ENCODE measurements at places on chromosomes 7 and 10. TPM values are rescaled to one million over a fixed set of nuclear protein-coding genes. Genes with fewer than 3 reads are reported as not detected.
A peak's percentile ranks its signal among the peaks of the same experiment; 100 is the strongest.

DNA sequence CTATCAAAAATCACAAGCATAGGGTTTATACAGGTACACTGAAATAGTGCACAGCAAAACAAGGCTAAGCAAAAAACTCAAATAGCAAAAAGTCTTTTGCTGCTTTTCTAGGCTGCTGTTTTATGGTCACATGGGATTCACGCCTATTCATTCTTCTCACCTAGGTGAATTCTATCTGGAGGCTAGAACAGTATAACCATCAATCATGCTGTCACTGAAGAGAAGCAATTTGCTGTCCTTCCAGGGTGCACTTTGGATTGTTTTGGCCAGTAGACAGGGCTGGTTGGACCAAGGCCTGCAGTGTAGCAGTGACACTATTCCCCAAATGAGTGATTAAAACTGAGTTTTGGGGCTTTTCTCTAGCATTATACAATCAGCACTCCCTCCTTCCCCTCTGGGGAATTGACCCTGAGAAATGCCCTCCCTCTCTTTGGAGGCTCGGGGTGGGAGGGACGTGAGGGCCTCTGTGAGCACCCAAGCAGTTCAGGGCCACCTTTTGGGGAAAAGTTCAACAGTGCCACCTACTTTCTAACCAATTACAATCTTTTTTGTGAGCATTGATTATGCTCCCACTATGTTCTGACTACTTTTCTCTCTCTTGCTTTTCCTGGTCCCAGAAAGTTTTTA, 16.2 kb upstream of the SND1 start:
- H3K27ac ChIP-seq = no peak overlapping the region
- H3K4me3 ChIP-seq = no peak overlapping the region
- H3K27me3 ChIP-seq = no peaks in the 10 kb centered on the region
- no peaks in the 10 kb centered on the region for H3K36me3 ChIP-seq
- no peak for DNase-seq

GRCh38 chr10:4303045-4303444, 518.0 kb upstream of the KLF6 start:
- DNase-seq = no peak
- no peaks in the 10 kb centered on the region for H3K36me3 ChIP-seq
- no peak overlapping the region for H3K4me3 ChIP-seq
- H3K4me1 ChIP-seq = no peaks in the 10 kb centered on the region

DNA sequence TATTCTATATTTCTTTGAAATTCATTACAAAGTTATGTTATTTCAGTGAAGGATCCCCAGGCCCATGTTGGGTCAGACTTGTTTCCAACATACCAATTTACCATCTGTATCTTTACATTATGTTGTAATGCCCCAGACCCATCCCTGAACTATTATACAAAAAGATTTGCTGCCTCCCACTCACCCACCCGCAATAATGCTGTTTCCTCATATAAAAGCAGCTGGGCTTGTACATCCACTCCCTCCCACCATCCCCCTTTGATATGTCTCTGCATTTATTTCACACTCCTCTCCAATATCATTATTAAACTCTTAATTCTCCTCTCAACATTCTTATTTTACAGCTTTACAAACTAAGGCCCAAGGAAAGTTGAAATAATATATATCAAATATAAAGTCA, 153.7 kb downstream of the DOCK4 start:
- no peak for DNase-seq
- no peaks in the 10 kb centered on the region for H3K27me3 ChIP-seq

DNA sequence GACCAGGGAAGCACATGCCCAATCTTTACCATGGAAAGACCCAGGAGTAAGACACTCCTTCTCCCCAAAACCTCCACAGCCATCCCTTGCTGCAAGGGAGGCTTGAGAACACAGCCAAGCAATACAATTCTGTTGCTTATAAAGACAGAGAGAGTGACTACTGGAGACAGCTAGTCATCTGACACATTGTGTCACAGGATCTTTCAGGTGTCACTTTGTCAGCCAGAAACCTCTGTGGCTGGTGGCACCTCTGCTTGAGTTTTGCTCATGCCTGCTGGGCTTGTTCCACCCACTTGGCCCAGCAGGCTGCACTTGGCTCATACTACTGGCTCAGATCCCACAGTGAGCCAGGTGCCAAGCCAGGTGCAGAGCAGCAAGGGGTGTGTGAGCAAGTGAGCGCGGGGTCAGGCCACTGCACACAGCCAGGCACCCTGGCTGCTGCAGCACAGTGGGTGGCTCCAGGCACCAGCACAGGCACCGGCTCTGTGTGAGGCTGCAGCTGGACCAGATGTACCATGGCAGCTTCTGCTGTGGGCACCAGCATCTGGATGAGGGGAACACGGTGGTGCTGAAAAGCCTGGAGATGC, 12.4 kb upstream of the PRLHR start:
- H3K4me3 ChIP-seq = no peak overlapping the region
- no peak overlapping the region for H3K27ac ChIP-seq
- no peaks in the 10 kb centered on the region for H3K27me3 ChIP-seq
- no peaks in the 10 kb centered on the region for H3K36me3 ChIP-seq
- no peak for DNase-seq

GRCh38 chr7:74180866-74181265, 6.7 kb downstream of the EIF4H start:
- H3K36me3 ChIP-seq = no peaks in the 10 kb centered on the region
- no peaks in the 10 kb centered on the region for H3K27me3 ChIP-seq
- H3K4me3 ChIP-seq = no peak overlapping the region
- DNase-seq = no peak
- H3K27ac ChIP-seq = no peak overlapping the region
- peaks cover 11% of the 10 kb centered on the region for H3K4me1 ChIP-seq

DNA sequence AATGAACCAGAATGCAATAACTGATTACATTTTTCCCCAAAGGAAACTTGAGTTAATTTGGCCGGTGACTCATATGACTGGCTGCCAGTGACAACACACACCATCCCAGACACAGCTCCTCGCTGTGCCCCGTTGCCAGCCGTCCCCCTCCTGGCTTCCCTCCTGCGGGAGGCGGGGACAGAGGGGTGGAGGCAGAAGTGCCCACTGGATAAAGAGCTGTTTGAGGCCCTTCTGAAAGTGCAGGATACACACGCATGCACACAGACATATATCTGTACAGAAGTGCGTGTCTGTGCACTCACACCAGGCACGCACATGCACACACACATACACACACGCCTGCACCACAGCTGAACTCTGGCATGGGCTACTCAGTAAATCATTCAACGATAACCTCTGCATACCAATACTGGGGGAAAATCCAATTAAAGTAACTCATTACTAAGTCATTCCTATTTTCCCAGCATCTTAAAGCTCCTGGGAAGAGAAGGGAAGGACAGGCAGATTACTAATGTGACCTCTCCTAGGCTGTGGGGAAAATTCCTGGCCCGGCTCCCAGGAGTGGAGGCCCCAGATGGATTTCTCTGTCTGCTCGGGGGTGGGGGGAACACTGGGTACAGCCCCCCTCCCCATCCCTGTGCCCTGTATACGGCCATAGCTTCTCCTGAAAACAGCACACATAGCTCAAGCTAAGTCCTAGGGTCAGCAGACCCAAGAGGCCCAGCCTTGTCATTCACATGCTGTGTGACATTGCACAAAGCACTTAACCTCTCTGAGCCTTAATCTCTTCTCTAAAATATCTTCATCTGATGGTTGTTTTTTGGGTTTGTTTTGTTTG, 52.3 kb upstream of the MYL10 start:
- no peaks in the 10 kb centered on the region for H3K4me1 ChIP-seq
- H3K36me3 ChIP-seq = no peaks in the 10 kb centered on the region
- DNase-seq = peak; percentile 39
- no peak overlapping the region for H3K4me3 ChIP-seq
- H3K27ac ChIP-seq = no peak overlapping the region
- H3K27me3 ChIP-seq = no peaks in the 10 kb centered on the region

DNA sequence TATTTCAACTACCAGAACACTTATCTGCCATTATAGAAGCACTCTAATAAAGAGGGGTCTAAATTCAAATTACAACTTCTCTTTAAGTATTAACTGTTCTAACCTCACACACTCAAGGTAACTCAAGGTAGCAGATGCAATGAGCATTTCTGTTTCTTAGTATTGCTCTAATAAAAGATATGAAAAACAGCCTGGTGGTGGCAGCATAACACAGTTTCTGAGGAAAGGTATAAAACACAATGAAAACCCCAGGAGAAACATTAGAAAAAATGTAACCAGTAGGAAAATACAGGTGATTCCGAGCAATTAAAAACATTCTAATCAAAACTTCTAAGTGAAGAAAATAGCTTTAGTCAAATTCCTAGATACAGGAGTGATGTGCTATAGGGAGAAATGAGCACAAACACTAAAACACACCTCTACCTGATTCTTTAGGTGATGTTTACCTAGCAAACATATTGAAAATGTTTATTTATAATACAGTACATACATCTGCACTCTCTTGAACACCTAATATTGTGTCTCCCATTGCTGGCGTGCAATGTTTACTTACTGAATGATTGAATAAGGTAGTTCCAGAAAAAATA, 3.5 kb downstream of the MKRN1 start:
- DNase-seq = peak; percentile 40
- no peaks in the 10 kb centered on the region for H3K4me1 ChIP-seq
- no peak overlapping the region for H3K4me3 ChIP-seq
- no peaks in the 10 kb centered on the region for H3K27me3 ChIP-seq

DNA sequence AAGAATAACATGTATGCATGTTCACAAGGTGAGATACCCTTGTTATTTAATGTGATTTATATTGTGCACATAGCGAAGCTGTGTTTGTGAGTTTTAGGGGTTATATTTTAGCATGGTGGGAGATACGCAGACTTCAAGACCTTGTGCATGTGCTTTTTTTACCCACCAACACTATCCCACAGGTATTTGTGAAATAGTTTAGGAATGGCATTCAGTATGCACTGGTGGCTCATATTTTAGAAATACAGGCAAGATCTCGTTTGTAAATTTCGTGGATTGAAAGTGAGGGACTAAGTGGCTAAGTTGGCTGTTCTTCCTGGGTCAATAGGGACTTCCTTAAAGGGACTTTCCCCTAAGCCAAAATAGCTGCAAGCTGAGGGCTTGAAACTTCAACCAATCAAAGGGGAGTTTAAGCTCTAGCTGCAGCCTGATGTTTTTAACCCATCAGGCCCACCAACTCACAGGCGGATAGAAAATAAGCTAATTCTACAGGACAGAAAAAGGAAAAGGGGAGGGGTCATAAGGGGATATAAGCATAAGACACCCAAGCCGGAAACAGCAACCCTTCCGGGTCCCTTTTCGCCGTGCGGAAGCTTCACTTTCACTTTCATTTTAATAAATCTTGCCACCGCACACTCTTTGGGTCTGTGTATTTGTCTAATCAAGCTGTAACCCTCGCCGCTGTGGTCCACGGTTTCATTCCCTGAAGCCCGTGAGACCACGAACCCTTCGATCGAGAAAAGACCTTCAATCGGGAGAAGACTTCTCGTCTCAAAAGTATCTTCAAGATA, 291.0 kb downstream of the GPR158 start:
- H3K27me3 ChIP-seq = no peaks in the 10 kb centered on the region
- no peak overlapping the region for H3K4me3 ChIP-seq
- no peak for DNase-seq
- no peaks in the 10 kb centered on the region for H3K4me1 ChIP-seq
- H3K36me3 ChIP-seq = no peaks in the 10 kb centered on the region

DNA sequence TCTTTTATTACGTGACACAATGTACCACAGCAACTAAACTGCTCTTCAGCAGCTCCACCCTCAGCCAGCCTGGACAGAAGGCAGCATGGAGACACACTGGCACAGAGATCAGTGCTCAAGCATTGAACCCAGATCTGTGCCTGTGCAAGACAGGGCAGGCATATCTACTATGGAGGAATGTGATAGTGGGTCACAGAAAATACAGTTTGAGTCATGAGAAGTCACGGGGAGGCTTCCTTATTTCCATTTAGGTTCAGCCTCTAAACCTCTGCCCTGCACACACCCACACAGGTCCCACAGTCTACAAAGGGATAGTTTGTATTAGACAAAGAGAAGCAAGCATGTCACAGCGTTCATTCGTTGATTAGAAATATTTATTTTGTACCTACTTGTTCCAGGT, 187.4 kb upstream of the AGR3 start:
- H3K27me3 ChIP-seq = no peaks in the 10 kb centered on the region
- H3K27ac ChIP-seq = no peak overlapping the region
- no peak overlapping the region for H3K4me3 ChIP-seq
- no peaks in the 10 kb centered on the region for H3K4me1 ChIP-seq

DNA sequence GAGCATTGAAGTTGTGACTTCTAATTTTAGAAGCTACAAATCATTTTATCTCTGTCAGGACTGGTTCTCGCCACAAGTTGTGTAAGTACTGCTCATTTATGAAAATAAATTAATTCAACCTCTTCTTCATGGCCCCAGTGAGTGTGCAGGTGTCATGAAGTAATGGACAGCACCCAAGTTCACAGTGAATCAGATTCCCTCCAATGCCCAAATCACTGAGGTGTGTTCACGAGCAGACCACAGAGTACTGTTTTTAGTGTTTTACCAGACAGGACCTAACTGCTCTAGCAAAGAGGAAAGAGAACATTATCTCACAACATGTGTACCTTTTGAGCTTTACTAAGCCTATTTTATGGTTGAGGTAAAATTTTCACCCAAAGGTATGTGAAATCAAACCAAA, 980.0 kb downstream of the CNTNAP2 start:
- H3K27ac ChIP-seq = no peak overlapping the region
- no peaks in the 10 kb centered on the region for H3K27me3 ChIP-seq
- no peaks in the 10 kb centered on the region for H3K36me3 ChIP-seq
- DNase-seq = no peak

GRCh38 chr7:143147070-143147469, 15.2 kb downstream of the PIP start:
- no peaks in the 10 kb centered on the region for H3K4me1 ChIP-seq
- no peaks in the 10 kb centered on the region for H3K27me3 ChIP-seq
- H3K36me3 ChIP-seq = no peaks in the 10 kb centered on the region
- no peak overlapping the region for H3K27ac ChIP-seq
- H3K4me3 ChIP-seq = no peak overlapping the region

- peaks cover 4% of the 10 kb centered on the region for H3K4me1 ChIP-seq
- peak overlapping the region; percentile 83 for H3K27ac ChIP-seq
- DNase-seq = peak; percentile 92
- no peaks in the 10 kb centered on the region for H3K36me3 ChIP-seq
- no peak overlapping the region for H3K4me3 ChIP-seq
These were observed 149.2 kb downstream of the PRKAG2 start for GRCh38 chr7:151727579-151728285.

GRCh38 chr7:159028508-159029401, 115.9 kb downstream of the VIPR2 start:
- H3K4me1 ChIP-seq = no peaks in the 10 kb centered on the region
- H3K27ac ChIP-seq = no peak overlapping the region
- no peaks in the 10 kb centered on the region for H3K27me3 ChIP-seq
- no peak overlapping the region for H3K4me3 ChIP-seq
- DNase-seq = no peak
- no peaks in the 10 kb centered on the region for H3K36me3 ChIP-seq

SCART1 gene
- total RNA-seq = 1.8 TPM

DAGLB gene
- total RNA-seq = 21.8 TPM

NPSR1 gene
- not detected for total RNA-seq

CCL24 gene
- not detected for total RNA-seq

HABP2 gene
- 0.15 TPM for total RNA-seq

ZP3 gene
- 5.9 TPM for total RNA-seq

WNT16 gene
- total RNA-seq = not detected

SORCS3 gene
- 2.4 TPM for total RNA-seq

TAC1 gene
- not detected for total RNA-seq
